ENCODE measurements at places on chromosomes 2 and 18.

GRCh38 chr2:62558743-62559142, 52.7 kb upstream of the TMEM17 start:
- DNase-seq: no peak

DNA sequence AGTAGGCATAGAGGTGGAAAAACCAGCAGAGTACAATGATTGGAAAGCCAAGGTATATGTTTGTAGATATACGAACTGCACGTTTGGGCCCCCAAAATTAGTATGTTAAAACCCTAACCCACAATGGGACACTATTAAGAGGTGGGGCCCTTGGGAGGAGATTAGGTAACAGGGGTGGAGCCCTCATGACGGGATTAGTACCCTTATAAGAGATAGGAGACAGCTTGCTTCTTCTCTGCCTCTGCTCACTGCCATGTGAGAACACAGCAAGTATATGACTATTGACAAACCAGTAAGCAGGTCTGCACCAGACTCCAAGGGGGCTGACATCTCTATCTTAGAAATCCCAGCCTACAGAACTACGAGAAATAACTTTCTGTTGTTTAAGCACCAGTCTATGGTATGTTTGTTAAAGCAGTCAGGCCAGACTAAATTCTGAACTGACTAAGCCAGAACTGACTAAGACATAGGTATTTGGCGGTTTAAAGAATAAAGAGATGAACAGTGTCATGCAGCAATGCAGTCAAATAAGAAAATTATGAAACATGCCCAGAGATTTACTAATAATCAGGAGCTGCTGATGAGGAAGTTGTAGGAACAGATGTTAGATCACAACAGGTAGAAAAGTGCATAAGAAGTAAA, 182.9 kb downstream of the DYM start:
- DNase-seq: no peak

DNA sequence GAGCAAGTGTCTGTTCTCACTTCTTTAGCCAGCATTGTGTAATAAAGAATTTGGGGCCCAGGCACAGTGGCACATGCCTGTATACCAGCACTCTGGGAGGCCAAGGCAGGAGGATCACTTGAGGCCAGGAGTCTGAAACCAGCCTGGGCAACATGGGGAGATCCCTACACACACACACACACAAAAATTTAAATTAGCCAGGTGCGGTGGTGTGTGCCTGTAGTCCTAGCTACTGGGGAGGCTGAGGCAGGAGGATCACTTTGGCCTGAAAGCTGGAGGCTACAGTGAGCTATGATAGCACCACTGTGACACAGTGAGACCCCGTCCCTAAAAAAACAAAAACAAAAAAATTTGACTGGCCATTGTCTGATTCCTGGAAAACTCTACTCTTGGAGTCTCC, 8.3 kb downstream of the REV1 start:
- DNase-seq: no peak

GRCh38 chr18:35553300-35553699, 28.2 kb upstream of the GALNT1 start:
- DNase-seq: no peak

DNA sequence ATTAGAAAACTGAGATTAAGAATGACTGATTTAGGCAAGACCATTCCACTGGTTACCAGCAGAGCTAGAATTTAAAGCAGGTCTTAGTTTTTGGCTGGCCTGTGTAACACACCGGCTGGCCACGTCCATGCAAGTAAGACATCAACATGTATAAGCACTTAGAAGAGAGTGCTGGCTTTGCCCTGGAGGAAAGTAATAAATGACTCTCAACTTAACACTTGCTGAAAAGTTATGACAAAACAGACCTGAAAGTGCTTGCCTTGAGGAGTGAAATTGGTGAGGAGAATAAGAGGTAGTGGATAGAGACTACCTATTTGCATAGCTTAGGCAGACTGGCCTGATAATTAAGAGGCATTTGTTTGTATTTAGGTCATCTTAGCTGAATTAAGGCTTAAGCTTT, 165.7 kb upstream of the KCNJ3 start:
- no peak for DNase-seq

DNA sequence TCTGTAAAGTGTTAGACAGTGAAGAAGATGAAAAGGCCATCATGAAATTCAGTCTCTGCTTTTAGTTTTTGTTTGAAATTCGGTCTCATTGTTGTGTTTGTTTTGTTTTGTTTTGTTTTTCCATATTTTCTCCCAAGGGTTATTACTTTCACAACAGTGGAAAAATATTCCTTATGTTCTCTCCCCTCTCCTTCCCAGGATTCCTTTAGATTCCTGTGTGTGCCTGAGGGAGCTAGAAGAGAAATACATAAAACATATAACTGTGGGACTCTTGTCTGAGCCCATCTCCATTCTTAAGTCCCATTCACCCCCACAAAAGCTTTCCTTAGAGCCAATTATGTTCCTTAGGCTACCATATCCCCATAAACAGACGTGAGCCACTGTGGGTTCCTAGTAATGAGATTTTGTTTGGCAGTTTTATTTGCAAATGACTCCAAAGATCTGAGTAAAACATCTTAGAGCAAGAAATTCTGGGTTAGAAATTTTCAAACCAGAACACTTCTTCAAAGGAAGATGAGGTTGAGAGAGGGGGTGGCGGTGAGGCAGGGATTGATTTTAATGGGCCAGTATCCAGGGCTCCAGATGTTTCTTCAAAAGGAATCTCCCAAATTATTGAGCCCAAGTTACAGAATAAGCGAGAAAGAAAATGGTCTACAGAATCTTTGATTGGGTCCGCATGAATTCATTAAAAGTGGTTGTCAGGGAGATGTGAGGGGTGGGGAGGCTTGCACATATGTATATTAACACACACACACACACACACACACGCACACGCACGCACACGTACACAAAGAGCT, 157.8 kb upstream of the TNP1 start:
- DNase-seq: no peak

DNA sequence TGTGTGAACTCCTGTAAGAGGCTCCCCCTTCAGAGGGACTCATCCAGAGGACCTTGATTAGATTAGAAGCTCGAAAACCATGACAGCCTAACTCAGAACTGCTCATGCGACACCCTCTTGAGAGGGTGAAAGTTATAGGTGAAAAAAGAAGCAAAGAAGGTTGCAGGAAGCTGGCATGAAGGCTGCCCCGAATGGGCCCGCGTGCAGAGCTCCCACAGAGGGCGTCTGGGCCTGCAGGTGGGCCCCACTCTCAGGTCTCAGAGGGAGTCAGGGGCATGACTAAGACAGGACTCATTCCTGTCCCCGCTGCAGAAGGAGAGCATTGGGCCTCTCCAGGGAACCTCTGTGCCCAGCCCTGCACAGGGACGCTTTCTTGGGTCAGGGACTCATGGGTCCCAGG, 235.4 kb downstream of the EIPR1 start:
- DNase-seq: no peak

GRCh38 chr2:45191976-45192375, 182.7 kb upstream of the SIX2 start:
- no peak for DNase-seq

DNA sequence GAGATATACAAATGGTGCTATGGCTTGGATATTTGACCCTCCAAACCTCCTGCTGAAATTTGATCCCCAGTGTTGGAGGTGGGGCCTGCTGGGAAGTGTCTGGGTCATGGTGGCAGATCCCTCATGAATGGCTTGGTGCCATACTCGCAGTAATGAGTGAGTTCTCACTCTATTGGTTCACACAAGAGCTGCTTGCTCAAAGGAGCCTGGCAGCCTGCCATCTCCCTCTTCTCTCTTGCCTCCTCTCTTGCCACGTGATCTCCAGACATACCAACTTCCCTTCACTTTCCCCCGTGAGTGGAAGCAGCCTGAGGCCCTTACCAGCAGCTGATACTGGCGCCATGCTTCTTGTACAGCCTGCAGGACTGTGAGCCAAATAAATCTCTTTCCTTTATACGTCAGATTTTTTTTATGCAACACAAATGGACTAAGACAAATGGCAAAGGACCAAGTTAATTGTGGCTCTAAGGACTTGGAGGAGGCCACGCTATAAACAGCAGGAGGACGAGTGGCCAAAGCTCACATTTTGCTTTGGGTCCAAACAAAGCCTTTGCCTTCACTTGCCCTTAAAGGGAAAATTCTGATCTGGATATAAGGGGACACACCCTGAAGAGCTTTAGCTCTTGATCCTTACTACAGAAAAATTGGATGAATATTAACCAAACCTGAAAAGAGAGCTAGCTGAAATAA, 214.7 kb downstream of the SS18 start:
- no peak for DNase-seq

- DNase-seq: peak; percentile 29
Observed at GRCh38 chr2:96305979-96306308, 598 bp upstream of the SNRNP200 start.

- DNase-seq: peak; percentile 59
Observed at GRCh38 chr18:55234366-55235093, 275.3 kb upstream of the CCDC68 start.

- DNase-seq: no peak
Observed at GRCh38 chr2:37575780-37576179, 95.7 kb downstream of the CDC42EP3 start.

DNA sequence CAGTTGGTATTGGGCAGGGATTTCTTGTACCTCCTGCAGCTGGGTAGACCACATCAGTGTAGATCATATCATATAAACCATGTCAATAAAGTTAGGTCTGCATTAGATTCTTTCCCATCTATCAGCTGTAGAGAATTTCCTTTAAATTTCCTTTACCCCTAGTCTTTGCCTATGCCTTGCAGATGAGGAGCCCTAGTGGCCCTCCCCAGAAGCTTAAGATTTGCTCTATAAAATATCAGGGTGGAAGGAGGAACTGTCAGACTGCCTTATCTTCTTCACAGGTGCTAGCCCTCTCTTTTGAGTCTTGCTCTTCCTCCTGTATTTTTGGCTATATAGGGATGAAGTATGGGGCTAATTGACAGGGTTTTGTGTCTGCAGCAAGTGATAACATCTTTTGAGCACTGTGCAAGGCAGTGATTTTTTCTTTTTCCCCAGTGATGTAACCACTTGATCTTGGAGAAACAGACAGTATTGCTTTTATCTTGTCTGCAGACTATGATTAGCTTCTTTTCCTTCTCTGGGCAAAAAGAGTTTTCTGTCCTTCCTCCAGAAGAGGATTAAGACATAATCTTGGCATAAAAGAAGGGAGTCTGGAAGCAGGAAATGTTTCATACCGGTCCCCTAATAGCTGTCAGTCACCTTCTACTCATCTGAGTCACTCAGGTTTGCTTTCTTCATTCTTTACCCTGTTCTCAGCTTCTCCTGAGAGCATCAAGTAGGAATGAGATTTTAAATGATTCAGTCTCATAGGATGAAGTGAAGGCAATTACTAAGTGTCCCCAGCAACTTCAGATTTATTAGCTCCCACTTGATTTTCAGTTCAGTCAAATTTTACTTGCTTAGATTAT, 286.4 kb downstream of the CDH19 start:
- no peak for DNase-seq

GRCh38 chr2:235555371-235555770, 61.5 kb downstream of the AGAP1 start:
- DNase-seq: no peak

DNA sequence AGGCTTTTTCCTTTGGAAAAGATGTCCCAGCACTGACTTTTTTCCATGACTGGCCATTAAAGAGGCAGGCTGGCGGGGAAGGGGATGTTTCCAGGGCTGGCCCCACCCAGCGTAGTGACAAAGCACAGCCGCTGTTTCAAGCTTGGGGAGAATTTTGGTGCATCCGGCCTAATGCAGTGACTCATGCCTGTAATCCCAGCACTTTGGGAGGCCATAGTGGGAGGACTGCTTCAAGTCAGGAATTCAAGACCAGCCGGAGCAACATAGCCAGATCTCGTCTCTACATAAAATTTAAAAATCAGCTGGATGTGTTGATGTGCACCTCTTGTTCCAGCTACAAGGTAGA, 78.0 kb upstream of the SH3BP4 start:
- DNase-seq: no peak

DNA sequence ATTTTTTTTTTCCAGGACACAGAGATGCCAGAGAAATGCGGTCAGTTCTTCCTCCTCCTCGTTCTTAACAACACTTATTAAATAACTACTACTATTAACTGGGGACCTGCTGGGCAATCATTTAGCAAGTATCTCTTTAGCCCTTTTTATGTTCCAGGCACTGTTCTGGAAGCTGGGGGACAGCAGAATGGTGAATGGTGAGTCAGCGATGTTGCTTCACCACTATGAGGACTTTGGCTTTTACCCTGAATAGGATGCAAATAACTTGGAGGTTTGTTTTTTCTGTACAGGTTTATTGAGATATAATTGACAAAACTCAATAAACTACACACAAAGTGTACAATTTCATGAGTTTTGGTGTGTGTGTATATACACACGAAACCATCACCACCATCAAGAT, 179.9 kb upstream of the MSH6 start:
- DNase-seq: no peak

- no peak for DNase-seq
Observed at GRCh38 chr18:44180683-44181082, 500.0 kb upstream of the SETBP1 start.

GRCh38 chr18:31646332-31647126, 37.9 kb downstream of the B4GALT6 start:
- DNase-seq: no peak

GRCh38 chr2:9982248-9982647, 30.8 kb downstream of the GRHL1 start:
- DNase-seq: no peak
